Esophagus muscularis mucosa (tissue), 4 donors: ENCODE measurements at places on chromosomes 16 and 17. TPM values are rescaled to one million over a fixed set of nuclear protein-coding genes. Genes with fewer than 3 reads are reported as not detected.

Gene DNASE1L2
- 0.52 TPM for total RNA-seq

DNA sequence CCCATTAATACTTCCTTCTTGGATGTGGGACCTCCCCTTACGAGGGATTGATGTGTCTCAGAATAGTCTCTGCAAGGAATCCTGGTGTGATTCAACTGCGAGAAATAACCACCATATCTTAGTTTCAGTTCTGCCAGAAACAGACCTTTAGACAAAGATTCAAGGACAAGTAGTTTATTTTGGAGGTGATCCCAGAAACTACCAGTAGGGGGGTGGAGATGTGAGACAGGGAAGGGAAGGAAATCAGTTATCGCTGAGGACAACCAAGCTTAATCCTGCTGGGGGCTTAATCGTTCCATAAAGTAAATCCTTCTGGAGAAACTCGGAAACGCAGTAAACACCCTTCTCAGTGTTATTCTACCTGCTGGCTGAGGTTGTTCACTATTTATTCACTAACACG, 5.0 kb upstream of the SDR42E1 start:
- no peaks in the 10 kb centered on the region for H3K27me3 ChIP-seq
- H3K36me3 ChIP-seq, result no peaks in the 10 kb centered on the region
- H3K27ac ChIP-seq, result no peak overlapping the region
- no peak for DNase-seq
- H3K4me1 ChIP-seq, result peaks cover 4% of the 10 kb centered on the region

DNA sequence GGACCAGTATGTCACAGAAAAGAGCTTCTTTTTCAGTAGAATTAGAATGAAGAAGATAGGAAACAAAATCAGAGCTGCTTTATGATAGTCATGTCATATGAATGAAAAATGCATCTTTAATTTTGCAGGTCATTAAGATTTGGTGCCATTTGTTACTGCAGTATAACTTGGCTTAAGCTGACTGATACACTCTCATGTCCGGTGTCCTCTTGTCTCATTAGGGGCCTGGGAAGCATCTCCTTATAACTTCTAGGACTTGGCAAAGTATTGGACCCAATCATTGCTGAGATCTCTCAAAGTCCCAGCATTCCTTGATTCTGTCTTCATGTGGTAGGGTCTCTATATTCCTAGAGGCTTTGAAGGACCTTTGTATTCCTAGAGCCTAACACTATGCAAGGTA, 559.4 kb downstream of the TOX3 start:
- H3K27ac ChIP-seq, result no peak overlapping the region
- H3K4me3 ChIP-seq, result no peak overlapping the region
- H3K36me3 ChIP-seq, result no peaks in the 10 kb centered on the region
- no peak for DNase-seq
- no peaks in the 10 kb centered on the region for H3K27me3 ChIP-seq
- H3K4me1 ChIP-seq, result no peaks in the 10 kb centered on the region

Gene GAN
- 9.6 TPM for total RNA-seq

Gene RHBDF2
- total RNA-seq, result 17.3 TPM

- H3K27me3 ChIP-seq, result no peaks in the 10 kb centered on the region
- H3K4me1 ChIP-seq, result peaks cover 58% of the 10 kb centered on the region
- DNase-seq, result no peak
Observed at GRCh38 chr17:76734080-76734840, 2.9 kb downstream of the SRSF2 start.

- no peak overlapping the region for H3K27ac ChIP-seq
- no peak overlapping the region for H3K4me3 ChIP-seq
- DNase-seq, result no peak
- no peaks in the 10 kb centered on the region for H3K27me3 ChIP-seq
- H3K4me1 ChIP-seq, result peaks cover 10% of the 10 kb centered on the region
- H3K36me3 ChIP-seq, result no peaks in the 10 kb centered on the region
Observed at GRCh38 chr17:31411707-31412285, 20.3 kb downstream of the RAB11FIP4 start.

Gene ALOX15
- not detected for total RNA-seq

- no peak overlapping the region for H3K4me3 ChIP-seq
- H3K27me3 ChIP-seq, result no peaks in the 10 kb centered on the region
- no peaks in the 10 kb centered on the region for H3K4me1 ChIP-seq
- no peak overlapping the region for H3K27ac ChIP-seq
- no peak for DNase-seq
Observed at GRCh38 chr16:63458846-63459245, 1422.6 kb upstream of the CDH8 start.

Gene CDK5R1
- total RNA-seq, result 0.42 TPM

DNA sequence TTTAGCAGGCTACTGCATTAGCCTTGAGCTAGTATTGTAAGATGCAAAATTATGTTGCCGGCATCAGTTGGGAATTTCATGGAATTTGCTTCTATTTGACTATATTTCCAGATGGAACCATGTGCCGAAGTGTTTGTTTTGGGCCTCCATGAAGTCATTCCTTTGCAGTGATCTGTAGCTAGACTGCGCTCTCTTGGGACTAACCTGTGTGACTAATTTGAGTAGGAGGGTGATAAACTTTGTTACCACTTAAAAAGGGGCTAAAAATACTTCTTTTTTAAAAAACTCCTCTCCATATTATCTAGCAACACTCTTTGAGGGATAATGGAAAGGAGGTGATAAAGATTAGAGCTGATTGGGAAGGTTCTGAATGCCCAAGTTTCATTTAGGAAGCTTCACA, 166.8 kb upstream of the TBX2 start:
- no peak for DNase-seq
- H3K4me1 ChIP-seq, result peaks cover 9% of the 10 kb centered on the region
- H3K27ac ChIP-seq, result no peak overlapping the region
- no peaks in the 10 kb centered on the region for H3K27me3 ChIP-seq

DNA sequence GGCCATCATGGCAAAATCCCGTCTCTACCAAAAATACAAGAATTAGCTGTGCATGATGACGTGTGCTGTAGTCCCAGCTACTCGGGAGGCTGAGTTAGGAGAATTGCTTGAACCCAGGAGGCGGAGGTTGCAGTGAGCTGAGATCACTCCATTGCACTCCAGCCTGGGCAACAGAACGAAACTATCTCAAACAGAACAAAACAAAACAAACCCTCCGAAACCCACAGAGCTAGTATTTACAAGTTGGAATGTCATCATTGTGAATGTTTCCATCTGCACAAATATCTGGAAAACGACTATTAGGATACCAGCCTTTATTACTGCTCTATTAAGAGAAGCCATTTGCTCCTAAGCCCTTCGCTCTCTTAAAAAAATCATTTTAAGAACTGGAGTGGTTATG, 26.0 kb downstream of the SMARCE1 start:
- no peaks in the 10 kb centered on the region for H3K36me3 ChIP-seq
- H3K27ac ChIP-seq, result peak overlapping the region; percentile 48
- H3K4me1 ChIP-seq, result peaks cover 11% of the 10 kb centered on the region
- no peak for DNase-seq

DNA sequence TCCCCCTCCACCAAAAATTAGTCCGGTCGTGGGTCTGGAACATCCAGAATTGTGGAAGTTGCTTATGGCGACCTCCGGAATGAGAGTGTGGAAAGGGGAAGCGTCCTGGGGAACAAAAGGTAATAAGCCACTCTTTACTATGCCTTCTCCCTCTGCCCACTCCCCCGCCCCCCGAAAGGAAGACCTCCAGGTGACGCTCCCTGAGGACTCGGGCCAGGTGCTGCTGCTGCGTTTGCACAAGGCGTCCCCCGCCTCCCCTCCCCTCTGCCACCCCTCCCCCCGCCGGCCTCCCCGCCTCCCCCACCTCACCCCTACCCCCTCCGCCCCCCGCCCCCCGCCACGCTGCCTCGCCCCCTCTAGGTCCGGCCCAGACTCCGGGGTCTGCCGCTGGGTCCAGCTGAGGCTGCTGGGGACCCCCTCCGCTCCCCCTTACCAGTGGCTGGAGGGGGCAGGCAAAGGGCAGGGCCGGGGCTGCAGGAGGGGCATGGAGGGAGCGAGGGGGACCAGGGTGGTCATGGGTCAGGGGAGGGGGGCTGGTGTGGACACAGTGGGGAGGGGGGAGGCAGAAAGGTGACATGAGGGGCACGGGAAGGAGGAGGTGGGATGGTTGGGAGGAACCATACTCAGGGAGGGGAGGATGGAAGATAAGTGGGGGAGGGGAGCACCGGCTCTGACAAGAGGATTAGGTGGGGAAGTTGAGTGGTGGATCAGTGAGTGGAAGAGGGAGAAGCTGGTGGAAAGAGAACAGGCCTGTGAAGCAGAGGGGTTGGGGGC, 23.6 kb downstream of the ALOX12B start:
- no peaks in the 10 kb centered on the region for H3K36me3 ChIP-seq
- DNase-seq, result no peak
- H3K27me3 ChIP-seq, result no peaks in the 10 kb centered on the region

Gene SLC6A2
- 2.1 TPM for total RNA-seq

DNA sequence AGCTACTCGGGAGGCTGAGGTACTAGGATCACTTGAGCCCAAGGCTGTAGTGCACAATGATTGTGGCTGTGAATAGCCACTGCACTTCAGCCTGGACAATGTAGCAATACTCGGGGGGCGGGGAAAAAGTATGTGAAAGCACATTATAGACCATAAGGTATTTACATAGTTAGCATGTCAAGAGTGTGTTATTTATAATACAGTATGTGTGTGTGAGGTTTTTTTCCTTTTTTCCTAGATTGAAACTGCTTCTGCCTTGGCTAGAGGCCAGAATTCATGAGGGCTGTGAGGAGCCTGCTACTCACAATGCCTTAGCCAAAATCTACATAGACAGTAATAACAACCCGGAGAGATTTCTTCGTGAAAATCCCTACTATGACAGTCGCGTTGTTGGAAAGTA, 30.5 kb downstream of the PTRH2 start:
- no peak for DNase-seq
- H3K27ac ChIP-seq, result no peak overlapping the region
- H3K27me3 ChIP-seq, result no peaks in the 10 kb centered on the region

- no peaks in the 10 kb centered on the region for H3K36me3 ChIP-seq
- H3K27me3 ChIP-seq, result no peaks in the 10 kb centered on the region
- H3K27ac ChIP-seq, result no peak overlapping the region
Observed at GRCh38 chr17:61221181-61221580, 178.5 kb upstream of the TBX2 start.

GRCh38 chr17:3529817-3530741, 27.5 kb downstream of the TRPV3 start:
- DNase-seq, result no peak
- H3K27ac ChIP-seq, result peak overlapping the region; percentile 52
- peak overlapping the region; percentile 7 for H3K4me3 ChIP-seq
- H3K4me1 ChIP-seq, result peaks cover 5% of the 10 kb centered on the region
